ENCODE measurements at places on chromosomes 2 and 18.
A peak's percentile ranks its signal among the peaks of the same experiment; 100 is the strongest.

- peak; percentile 58 for DNase-seq
These were observed 37.1 kb downstream of the ARHGEF4 start for GRCh38 chr2:130873700-130874346.

DNA sequence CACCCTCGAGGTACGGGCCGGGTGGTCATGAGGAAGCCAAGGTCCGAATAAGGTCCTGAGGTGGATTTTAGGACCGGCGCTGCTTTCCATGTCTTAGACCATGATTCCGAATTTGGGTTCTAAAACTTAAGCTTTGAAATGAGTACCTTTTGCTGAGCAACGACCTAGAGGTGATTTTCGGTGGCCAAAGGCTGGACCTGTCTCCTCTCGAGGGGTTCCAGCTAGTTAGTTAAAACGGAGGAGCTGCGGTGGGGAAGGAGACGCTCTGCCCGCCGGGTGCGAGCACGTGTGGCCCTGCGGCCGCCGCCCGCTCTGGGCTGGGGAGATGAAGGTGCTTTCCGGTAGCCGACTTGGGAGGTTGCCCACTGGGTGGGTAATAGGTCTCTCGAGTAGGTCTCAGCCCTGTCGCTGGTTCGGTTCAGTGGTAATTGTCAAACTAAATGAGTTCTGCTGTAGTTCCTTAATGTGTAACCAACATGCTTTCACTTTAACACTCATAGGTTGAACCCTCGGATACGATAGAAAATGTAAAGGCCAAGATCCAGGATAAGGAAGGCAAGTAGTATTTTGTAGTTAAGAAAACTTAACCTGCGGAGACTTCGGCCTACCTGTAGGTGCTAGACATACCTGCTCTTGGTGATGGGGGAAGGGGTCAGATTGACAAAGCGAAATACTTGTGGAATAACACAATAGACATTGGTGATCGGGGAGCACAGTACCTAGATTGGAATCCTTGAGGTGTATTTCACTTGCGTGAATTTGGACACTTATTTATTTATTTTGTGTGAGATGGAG, 572 bp downstream of the RPS27A start:
- DNase-seq = peak; percentile 42

DNA sequence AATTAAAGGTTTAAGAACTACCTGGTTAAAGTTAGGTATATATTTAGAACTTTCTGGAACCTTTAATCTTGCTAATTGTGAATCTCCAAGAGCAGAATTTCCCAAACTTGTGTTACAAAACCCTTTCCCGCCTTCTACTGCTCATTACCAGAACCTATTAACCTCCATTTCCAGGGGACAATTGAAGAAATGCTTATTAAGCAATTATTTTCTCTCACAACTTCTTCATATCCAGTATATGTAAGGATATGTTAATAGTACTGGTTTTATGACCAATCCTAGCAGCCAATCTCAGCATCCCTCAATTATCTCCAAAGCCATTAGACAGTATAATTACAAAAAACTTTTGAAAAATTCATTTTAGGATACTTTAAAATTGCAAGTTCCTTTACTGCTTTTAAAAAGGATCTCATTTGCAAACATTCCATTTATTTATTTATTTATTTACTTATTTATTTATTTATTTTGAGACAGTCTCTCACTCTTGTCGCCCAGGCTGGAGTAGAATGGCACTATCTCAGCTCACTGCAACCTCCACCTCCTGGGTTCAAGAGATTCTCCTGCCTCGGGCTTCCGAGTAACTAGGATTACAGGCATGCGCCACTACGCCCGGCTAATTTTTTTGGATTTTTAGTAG, 3.7 kb downstream of the GFPT1 start:
- no peak for DNase-seq

- DNase-seq = no peak
These were observed at the start of gene GAL3ST2 for GRCh38 chr2:241776336-241777169. Gene GAL3ST2 (plus strand): TSS chr2:241776822. CDS start chr2:241776956, 134 bp downstream.

DNA sequence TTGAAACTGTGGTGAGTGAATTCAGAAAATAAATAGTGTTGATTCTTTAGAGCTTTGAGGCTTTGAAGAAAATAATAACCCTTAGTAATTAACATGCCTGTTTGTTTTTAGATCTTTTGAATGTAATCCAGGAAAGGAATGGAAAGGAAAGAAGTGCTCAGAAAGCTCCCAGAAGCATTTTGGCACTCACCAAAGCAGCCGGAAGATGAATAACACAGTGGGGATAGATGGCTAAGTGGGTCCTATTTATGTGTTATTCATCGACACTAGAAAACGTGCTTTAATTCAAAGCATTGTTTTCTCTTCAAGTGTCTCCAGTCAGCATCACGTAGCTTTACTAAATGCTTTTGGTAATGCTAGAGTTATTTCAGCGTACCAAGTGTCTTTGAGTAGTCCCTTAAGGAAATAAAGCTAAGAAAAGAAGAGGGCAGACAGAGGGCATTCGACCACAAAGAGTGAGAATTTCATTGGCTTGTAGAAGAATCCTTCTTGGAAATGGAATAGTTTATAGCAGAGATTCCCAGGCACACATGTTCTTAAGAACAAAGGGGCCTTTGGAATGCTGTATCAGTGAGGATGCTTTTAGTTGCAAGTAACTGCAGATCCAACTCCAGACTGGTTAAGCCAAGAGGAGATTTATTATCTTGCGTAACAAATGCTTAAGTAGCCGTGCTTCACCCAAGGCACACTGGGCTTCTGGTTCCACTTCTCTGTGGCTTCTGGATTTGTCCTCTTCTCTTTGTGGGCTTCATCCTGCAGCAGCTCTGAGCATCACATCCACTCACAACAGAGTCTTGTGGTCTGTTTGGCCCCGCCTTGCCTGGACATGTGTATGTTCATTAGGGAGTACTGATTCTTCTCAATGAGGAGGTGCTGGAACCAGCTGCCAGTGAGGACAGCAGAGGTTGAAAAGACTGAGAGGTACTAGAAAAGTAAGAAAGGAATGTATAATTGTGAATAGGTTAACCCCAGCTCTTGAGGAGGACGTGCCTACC, 63.6 kb upstream of the LTBP1 start:
- no peak for DNase-seq

DNA sequence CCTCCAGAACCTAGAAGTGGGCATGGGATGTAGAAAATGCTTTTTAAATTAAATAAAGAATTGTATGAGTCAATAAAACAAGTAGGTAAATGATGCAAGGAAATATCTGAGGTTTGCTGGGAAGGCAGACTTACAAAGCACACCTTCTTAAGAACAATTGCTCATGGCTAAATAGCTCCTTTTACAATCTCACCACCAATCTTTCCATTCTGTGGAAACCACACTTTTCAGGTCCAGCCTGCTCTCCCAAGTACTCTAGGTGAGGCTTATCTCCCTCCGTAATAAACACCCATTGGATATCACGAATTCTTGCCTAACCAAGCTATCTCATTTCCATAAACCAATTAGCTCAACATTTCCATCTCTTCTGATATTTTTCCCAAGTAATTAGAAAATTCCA, 91.5 kb upstream of the SLC8A1 start:
- DNase-seq = no peak

All from central memory CD8-positive, alpha-beta T cell (primary cell).